ENCODE measurements at places on chromosomes 2 and 18. TPM values are rescaled to one million over a fixed set of nuclear protein-coding genes. Genes with fewer than 3 reads are reported as not detected.

CWC22 gene
- 19.6 TPM for total RNA-seq

STPG4 gene
- total RNA-seq: not detected

ZNF396 gene
- total RNA-seq: 2.4 TPM

LHCGR gene
- 1.7 TPM for total RNA-seq

SLC23A3 gene
- total RNA-seq: 0.84 TPM

CTAGE1 gene
- total RNA-seq: not detected

ACMSD gene
- total RNA-seq: not detected

NDUFAF7 gene
- total RNA-seq: 14.2 TPM

KLHL30 gene
- 0.23 TPM for total RNA-seq

IL1RL1 gene
- not detected for total RNA-seq

TACR1 gene
- 0.69 TPM for total RNA-seq

GAL3ST2 gene
- 0.27 TPM for total RNA-seq

IL1F10 gene
- not detected for total RNA-seq

ANO7 gene
- 2.2 TPM for total RNA-seq

HAAO gene
- total RNA-seq: 29.0 TPM

UGT1A6 gene
- total RNA-seq: not detected

POTEJ gene
- not detected for total RNA-seq

ESPNL gene
- 12.9 TPM for total RNA-seq

GALNT13 gene
- total RNA-seq: 4.7 TPM

REG3G gene
- 0.77 TPM for total RNA-seq
